BJ (cell line): ENCODE measurements at places on chromosomes 1 and 21. TPM values are rescaled to one million over a fixed set of nuclear protein-coding genes. Genes with fewer than 3 reads are reported as not detected.

GRCh38 chr1:197911111-197911856 lies 5.9 kb upstream of the LHX9 start:
- DNase-seq, result no peak

DNA sequence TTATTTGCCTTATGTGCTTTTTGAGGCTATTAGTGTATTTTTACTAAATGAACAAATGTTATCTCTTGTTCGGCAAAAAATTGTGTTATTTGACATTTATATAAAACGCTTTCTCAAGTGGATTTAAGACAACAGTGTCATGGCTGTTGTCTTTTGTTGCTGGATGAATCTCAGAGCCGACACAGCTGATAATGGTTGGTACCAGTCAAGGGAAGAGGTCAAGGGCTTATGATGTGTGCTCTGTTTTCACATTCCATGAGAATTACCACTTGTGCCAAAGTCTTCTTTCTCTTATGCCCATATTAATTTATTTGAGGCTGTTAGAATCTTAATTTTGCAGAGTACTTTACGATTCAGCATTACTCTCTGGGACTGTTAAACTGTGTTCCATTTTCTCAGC lies 17.9 kb upstream of the CD101 start:
- no peak for DNase-seq

DNA sequence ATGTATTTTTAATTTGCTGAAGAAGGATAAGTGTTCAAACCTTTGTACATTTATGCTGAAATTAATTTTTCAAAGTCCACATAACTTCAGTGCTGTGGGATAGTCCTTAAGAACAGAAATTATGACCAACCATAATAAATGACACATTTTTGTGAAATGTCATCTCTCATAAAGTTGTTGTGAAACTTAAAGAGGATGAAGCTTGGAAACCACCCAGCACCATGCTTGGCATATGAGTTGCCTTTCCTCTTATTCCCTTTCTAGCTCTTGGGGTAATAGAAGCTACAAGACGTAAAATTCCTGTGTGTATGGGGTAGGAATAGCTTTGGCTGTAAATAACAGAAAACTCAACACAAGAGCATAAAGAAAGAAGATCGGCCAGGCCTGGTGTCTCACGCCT lies 18.9 kb upstream of the USP24 start:
- no peak for DNase-seq

- no peak for DNase-seq
These were observed 87.9 kb downstream of the PLXNA2 start for GRCh38 chr1:208156310-208156709.

- peak; percentile 13 for DNase-seq
These were observed 19.7 kb downstream of the STUM start for GRCh38 chr1:226568077-226568831.

DNA sequence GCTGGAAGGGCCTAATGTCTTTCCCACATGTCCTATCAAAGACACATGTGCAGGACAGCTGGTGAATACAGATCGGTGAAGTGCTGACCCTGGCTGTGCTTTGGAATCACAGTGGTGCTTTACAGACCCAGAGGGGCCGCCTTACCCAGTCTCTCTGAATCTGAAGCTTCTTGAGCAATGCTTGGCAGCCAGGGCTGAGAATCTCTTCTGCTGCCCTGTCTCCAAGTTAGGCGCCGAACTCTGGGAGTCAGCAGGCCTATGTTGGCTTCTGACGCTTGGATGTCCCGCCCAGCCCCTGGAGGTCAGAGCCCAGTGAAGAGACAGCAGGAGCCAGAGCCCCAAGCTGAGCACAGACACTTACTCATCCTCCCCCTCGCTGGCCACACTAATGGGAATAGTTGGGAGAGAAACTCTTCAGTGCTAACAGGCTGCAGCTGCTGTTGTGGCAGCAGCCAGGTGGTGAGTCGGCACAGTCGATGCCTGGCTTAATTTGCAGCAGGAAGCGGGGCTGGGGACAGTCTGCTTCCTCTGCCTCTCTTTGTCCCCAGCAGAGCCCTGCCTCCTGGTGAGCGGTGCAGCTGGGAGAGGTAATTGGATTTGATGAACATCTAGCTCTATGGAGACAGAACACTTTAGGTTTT lies 68.1 kb downstream of the URB2 start:
- DNase-seq, result peak; percentile 27

GRCh38 chr1:246907472-246907871 lies 24.3 kb downstream of the AHCTF1 start:
- no peak for DNase-seq

- no peak for DNase-seq
These were observed 28.5 kb upstream of the KCNQ4 start for GRCh38 chr1:40755067-40755466.

LEFTY2 gene
- polyA plus RNA-seq, result not detected in 2 replicates

HSPG2 gene
- 19.3 and 45.1 TPM in 2 replicates for polyA plus RNA-seq

PLXNA2 gene
- 1.9 and 2.7 TPM in 2 replicates for polyA plus RNA-seq

SPRR3 gene
- not detected in 2 replicates for polyA plus RNA-seq
